ENCODE measurements at places on chromosomes 6 and 20. TPM values are rescaled to one million over a fixed set of nuclear protein-coding genes. Genes with fewer than 3 reads are reported as not detected.

DNA sequence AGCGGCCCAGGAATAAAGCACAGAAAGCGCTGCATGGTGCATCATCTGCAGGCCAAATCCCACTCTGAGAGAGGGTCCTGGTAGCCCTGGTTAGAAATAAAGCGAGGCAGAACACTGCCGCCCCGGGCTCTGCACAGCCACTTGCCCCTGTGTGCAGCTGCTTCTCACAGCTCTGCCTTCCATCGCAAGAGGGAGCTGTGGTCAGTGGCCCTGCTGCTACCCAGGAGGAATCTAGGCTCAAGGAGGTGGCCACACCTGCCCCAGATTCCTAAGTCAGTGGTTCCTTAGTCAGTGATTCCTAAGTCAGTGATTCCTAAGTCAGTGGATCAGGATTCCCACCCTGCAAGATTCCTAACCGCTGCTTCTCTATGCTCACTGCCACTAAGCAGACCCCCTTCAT is 8.8 kb downstream of the CDH4 start:
- DNase-seq, result no peak

EYS gene
- total RNA-seq, result not detected

- DNase-seq, result peak; percentile 83
Measured at GRCh38 chr6:30955367-30956042, 14.7 kb downstream of the MUCL3 start.

SLC52A3 gene
- not detected for total RNA-seq

CST8 gene
- total RNA-seq, result not detected

- no peak for DNase-seq
Measured at GRCh38 chr6:6680526-6680925, 92.0 kb downstream of the LY86 start.

DNA sequence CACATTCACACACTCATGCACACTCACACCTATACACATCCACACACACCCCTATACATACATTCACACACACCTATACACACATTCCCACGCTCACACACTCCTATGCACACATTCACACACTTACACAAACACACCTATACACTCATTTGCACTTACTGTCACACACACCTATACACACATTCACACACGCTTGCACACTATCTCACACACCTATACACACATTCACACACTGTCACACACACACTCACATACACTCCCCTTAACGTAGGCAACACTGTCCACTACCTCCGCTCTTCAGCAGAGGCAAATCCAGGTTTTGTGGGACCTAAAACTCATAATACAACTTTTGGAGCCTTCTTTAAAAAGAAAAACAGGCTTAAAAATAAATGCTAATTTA is 487.7 kb upstream of the CDH4 start:
- DNase-seq, result no peak

TBC1D22B gene
- 17.0 TPM for total RNA-seq

All from activated CD4-positive, alpha-beta T cell treated with anti-CD3 and anti-CD28 coated beads for 36 hours (primary cell).